ENCODE measurements at places on chromosomes 13 and 19. TPM values are rescaled to one million over a fixed set of nuclear protein-coding genes. Genes with fewer than 3 reads are reported as not detected.

Gene PALM3
- total RNA-seq = not detected

Gene MTUS2
- not detected for total RNA-seq

Gene ZNF763
- 11.3 TPM for total RNA-seq

Gene LILRA1
- not detected for total RNA-seq

Gene NLRP7
- total RNA-seq = not detected

Gene PBX4
- total RNA-seq = 49.4 TPM

Gene HIF3A
- total RNA-seq = not detected

GRCh38 chr19:35090506-35091214 is 25.0 kb upstream of the FXYD3 start:
- peak; percentile 50 for DNase-seq

DNA sequence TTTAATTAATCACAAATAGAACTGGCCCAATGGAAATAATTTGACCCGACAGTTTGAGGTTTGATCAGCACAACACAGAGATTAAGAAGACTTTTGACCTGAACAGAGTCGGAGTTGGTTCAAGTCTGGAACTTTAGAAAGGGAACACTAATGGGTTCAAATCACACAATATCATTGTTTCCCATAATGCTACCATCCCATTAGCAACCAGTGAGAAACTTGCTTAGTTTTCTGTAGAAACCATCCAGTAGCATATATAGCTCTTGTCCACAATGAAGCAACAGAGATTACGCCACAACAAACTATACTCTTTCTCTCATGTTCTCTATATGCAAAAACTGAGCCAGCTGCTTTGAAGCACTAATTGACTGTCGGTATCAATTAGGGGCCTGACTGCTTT is 376.9 kb upstream of the SPRY2 start:
- no peak for DNase-seq

DNA sequence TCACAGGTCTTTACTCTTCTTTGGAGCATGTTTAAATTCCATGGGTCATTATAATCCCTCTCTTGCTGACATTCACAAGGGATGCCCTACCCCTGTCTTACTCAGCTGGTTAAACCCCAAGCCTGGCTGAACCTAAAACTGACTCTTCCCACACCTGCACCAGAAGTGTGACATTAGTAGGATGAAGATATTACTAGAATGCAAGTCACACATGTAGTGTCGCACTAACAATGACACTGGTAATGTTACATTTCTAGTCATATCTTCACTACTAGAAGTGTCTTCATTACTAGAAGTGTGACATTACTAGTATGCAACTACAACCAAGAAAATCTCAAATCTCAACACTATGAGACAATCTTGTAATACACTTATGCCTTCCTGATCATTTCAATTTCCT is 14.2 kb downstream of the ZAR1L start:
- no peak for DNase-seq

GRCh38 chr19:7973883-7974282 is 30.4 kb upstream of the TIMM44 start:
- DNase-seq = no peak

DNA sequence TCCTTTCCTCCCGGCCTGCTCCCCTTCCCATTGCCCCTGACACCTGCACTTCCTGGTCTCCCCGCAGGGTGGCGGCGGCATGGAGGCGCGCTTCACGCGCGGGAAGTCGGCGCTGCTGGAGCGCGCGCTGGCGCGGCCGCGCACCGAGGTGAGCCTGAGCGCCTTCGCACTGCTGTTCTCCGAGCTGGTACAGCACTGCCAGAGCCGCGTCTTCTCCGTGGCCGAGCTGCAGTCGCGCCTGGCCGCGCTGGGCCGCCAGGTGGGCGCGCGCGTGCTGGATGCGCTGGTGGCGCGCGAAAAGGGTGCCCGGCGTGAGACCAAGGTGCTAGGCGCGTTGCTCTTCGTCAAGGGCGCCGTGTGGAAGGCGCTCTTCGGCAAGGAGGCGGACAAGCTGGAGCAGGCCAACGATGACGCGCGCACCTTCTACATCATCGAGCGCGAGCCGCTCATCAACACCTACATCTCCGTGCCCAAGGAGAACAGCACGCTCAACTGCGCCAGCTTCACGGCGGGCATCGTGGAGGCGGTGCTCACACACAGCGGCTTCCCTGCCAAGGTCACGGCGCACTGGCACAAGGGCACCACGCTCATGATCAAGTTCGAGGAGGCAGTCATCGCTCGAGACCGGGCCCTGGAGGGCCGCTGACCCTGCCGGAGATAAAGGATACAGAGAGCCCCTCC is 1.7 kb downstream of the TRAPPC5 start:
- no peak for DNase-seq

DNA sequence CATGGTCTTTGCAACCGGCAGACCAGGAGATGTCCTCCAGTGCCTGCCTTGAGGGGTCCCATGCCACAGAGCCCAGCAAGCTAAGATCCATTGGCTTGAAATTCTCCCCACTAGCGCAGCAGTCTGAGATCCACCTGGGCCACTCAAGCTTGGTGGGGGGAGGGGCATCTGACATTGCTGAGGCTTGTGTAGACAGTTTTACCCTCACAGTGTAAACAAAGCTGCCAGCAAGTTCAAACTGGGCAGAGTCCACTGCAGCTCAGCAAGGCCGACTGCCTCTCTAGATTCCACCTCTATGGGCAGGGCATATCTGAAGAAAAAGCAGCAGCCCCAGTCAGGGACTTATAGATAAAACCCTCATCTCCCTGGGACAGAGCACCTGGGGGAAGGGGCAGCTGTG is 32.0 kb upstream of the ITM2B start:
- DNase-seq = no peak

DNA sequence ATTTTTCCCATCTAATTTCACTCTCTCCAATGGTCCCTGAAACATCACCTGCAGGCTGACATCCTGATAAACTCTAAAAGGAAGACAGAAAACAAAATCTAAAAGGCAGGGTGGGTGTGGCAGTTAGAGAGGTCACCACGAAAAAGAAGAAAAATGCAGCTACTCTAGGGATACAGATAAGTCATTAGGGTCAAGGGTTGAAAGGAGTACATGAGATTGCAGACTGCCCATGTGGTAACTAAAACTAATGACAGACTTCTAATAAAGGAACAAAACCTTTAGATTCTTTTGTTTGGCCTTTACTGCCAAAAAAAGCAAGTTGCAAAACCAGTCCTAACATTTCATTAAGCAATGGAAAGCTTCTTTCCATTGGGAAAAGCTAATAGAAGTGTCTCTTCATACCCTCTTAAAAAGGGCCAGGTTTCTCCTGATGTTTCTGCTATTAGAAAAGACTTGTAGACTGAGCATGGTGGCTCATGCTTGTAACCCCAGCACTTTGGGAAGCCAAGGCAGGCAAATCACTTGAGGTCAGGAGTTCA is 31.0 kb downstream of the THSD1 start:
- no peak for DNase-seq

- DNase-seq = no peak
Measured at GRCh38 chr13:62846302-62846701, 1430.7 kb upstream of the PCDH20 start.

DNA sequence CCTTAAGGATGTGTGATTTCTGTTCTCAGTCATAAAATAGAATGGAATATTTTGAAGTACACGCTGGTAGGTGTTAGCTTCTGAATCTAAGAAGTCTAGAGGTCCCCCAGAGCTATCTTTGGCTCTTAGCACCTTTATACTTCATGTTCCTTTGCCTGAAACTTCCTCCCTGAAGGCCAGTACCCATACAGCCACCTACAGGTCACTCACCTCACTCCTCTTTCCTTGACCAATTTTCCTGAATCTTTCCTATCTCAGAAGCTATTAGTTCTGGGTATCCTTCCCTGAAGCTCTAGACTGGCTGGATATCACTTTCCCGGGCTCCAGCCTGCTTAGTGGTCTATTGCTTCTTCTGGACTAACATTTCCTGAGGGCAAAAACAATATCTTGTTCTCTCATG is 93.4 kb upstream of the EDNRB start:
- no peak for DNase-seq

DNA sequence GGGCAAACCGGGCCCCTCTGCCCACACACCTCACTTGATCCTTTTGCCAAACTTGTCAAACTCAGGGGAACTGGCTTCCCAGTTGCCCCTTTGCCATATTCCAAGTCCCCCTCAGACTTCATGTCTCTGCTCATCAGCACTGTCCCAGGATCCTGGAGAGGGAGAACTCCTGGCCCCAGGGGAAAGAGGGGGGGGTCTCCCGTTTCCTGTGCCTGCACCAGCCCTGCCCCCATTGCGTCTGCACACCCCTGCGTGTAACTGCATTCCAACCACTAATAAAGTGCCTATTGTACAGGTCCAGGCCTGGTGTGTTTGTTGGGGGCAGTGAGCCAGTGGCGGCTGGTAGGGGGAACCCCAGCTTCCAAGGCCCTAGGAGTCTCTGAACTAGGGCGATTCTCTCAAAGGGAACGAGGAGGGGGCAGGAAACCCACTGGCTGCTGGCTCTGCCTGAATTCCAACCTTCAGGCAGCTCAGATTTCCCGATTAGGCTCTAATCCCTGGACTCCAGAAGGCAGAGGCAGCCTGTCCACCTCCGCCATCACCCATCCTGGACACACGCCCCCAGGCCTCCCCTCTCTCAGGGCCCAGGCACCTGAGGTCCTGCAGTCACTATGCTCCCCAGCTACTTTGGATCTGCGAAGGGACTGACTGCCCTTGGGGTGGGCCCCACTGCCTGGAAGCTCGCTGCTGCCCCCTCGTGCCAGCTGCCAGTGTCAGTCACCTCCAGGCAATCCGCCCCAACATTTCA is 9.7 kb upstream of the ILF3 start:
- peak; percentile 81 for DNase-seq

GRCh38 chr13:26880735-26881134 is 120.1 kb upstream of the GPR12 start:
- DNase-seq = no peak

- DNase-seq = no peak
Measured at GRCh38 chr13:38210928-38211596, 138.6 kb upstream of the UFM1 start.

GRCh38 chr19:6539514-6539913 is 8.7 kb downstream of the TNFSF9 start:
- no peak for DNase-seq

DNA sequence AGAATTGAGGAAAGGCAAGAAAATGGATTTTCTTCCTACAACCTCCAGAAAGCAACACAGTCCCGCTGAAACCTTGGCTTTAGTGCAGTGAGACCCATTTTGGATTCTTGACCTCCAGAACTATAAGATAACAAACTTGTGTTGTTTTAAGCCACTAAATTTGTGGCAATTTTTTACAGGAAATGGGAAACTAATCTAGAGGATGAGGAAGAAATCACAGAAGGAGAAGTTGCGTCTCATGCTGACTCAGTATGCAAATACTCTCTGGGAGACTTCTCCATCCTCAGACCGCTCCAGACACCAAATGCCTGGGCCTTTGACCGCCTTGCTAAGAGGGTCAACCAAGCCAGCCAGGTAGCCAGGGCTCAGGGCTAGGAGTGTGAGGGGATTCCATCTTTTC is 13.1 kb upstream of the CEACAM16 start:
- DNase-seq = no peak

DNA sequence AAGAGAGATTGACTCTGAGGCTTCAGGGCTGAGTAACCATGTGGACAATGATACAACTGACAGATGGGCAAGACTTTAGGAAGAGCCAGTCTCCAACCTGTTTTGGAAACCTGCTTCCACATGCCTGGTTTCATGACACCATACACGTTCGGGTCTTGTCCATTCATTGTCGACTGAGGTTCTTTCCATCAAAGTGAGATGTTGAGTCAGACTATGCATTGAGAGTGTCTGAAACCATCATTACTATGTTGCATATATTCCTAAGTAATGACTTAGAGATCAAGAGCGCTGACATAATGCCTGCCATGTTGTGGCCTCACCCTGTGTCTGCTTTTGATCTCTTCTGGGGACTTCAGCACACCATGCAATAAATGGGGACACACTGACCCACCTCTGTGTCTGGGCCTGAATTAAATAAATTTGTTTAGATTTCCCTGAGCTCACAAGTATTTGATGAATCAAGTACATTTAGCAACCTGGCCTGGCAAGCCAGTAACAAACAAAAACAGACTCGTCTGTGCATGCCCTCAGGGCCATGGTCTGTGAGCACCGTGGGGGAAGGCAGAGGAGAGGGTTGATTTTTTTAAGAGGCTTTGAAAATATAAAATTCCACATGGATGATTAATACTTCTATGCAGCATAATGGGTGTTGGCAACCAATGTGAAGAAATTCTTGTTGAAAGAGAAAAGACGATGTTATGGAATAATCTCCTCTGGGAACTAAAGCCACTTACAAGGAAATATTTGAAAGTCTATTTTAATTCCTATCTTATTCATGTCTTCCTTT is 49.9 kb upstream of the UBAC2 start:
- no peak for DNase-seq

GRCh38 chr13:41456768-41457588 is at the start of gene RGCC:
RGCC (plus strand) TSS chr13:41457550; CDS start chr13:41457708, 158 bp downstream.
- peak; percentile 99 for DNase-seq

DNA sequence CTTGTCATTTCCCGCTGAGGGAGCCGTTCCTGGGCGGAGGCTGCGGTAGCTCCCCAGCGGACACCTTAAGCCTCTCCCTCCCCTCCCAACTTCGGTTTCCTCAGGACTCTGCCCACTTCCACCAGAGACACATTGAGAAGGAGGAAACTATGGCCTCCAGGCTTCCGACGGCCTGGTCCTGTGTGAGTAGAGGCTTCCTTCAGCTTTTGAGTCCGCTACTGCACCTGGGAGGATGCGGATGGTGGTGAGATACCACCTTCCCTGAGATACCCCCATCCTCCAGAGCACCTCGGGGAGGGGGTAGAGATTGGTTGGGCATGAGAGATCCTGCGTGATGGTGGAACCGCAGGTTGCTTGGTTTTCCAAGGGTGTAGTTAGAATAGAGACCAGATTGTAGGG is 955 bp downstream of the ZNF274 start:
- DNase-seq = no peak

DNA sequence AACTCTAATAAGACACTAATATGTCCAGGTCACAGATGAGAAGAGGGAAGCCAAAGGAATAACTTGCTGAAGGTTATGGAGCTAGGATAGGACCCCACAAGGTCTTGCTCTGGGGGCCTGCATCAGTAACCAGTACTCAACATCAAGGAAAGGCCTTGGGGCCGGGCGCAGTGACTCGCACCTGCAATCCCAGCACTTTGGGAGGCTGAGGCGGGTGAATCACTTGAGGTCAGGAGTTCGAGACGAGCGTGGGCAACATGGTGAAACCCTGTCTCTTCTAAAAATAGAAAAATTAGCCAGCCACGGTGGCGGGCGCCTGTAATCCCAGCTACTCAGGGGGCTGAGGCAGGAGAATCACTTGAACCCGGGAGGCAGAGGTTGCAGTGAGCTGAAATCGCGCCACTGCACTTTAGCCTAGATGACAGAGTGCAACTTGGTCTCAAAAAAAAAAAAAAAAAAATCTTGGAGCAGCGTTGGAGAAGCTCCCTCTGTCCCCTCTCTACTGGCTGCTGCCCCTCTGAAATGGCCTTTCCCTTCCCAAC is 1.8 kb downstream of the LONP1 start:
- DNase-seq = no peak

- DNase-seq = peak; percentile 46
Measured at GRCh38 chr19:45117167-45117594, 24.2 kb downstream of the PPP1R37 start.

DNA sequence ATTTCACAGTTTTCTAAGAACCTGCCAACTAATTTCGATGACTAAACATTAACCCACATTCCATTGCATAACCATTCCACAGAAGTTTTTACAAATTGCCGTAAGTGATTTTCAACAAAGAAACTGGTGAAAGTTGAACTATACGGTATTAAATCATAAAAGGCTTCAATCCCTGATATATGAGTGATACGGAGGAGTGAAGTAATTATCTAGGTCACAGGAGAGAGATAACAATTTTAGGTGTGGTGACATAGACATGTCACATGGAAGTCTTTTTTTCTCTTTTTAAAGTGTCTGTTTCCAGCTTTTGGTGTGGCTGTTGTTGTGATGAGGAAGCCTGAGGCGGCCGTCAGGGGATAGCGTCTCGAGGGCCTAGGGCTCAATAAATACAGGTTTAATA is 29.4 kb downstream of the TBC1D4 start:
- DNase-seq = no peak
